A549 (cell line): ENCODE measurements at places on chromosomes 1 and 21. TPM values are rescaled to one million over a fixed set of nuclear protein-coding genes. Genes with fewer than 3 reads are reported as not detected.

Gene LIPI
- polyA plus RNA-seq = not detected in 3 replicates

Gene SPRR3
- polyA plus RNA-seq = not detected in 3 replicates

Gene MTF2
- polyA plus RNA-seq = 12.8 to 14.3 TPM (median 13.1 TPM) in 3 replicates

Gene LYPD8
- 0.12 to 0.31 TPM (median 0.30 TPM) in 3 replicates for polyA plus RNA-seq

Gene TSPAN1
- 1.8 to 3.1 TPM (median 2.1 TPM) in 3 replicates for polyA plus RNA-seq

Gene PEA15
- polyA plus RNA-seq = 136 to 157 TPM (median 150 TPM) in 3 replicates

Gene TNFRSF4
- polyA plus RNA-seq = not detected in 3 replicates

Gene DENND2C
- polyA plus RNA-seq = 0.16 to 0.20 TPM (median 0.18 TPM) in 3 replicates

DNA sequence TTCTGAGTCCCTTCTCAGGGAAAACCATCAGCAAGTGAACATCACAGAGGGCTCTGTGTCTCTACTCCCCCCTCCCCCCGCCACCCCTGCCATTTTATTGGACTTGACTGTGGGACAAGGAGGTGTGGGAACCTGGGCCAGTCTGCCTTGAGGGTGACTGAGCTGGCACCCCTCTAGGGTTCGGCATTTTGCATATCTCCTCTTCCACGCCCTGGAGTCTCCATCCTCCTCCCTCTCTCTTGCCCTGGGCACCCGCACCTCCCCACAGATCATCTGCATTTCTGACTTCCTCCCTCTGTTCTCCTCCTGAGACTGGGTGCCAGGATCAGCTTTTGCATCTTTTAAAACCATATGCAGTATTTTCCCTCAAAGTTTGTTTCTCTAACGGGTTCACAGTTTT, 107.1 kb upstream of the ERRFI1 start:
- DNase-seq = no peak

DNA sequence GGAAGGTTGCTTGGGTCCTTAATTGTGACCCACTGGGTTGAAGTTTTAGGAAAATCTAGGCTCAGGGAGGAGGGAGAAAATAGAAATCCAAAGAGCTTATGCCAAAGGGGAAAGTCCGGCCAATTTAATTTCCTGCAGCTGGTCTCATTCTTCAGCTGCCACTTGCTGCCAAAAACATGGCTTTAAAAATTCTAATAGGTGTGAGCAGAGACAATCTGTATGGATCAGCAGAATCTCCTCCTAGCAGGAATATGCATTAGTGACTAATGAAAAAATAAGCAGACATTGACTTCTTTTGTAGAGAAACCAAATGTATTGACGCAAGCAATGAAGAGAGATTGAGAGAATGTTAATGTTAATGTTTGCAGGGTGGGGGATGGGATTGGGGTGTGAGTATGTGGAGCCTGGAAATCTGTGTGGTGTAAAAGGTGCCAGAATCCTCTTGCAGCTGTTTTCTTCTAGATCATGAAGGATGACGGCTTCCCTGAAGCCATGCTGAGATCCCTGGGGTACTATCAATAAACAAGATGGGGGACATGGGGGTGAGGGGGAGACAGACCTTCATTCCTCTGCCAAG, 35.3 kb downstream of the VWA5B1 start:
- DNase-seq = no peak

DNA sequence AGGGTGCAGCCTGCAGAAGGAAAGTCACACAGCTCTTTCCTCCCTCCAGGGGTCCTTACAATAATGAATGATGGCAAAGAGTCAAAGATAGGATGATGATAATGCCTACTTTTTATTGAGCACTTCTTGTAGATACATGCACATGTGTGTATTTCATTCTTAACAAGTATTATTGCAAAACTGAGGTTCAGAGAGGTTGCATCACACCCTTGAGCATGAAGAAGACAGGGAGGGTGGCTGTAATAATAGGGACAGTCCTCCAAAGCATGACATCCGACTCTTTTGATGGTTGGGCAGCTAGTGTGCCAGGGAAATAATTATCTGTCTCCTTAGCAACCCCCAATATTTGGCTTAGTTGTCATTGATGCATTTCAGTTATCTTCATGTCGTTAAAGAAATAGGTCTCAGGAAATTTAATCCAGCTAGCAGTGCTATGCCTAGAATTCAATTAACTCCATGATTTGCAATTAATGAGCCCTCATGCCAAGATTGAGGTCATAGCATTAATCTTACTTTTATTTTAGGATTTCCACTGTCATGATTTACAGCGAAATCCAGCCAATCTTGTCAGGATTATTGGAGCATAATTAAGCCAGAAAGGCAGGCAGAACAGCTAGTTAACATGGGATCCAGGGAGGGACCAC, 35.0 kb downstream of the DNAJC6 start:
- DNase-seq = no peak

GRCh38 chr21:29130270-29130969, at the start of gene MAP3K7CL:
TSS of gene MAP3K7CL (plus strand) at chr21:29130644. CDS start at chr21:29133345, 2,701 bp downstream.
- no peak for DNase-seq

GRCh38 chr21:41059871-41060270, 108.1 kb upstream of the BACE2 start:
- DNase-seq = no peak

GRCh38 chr21:15804247-15805005, 74.6 kb downstream of the USP25 start:
- no peak for DNase-seq

- no peak for DNase-seq
These were observed 85.9 kb downstream of the ADSS2 start for GRCh38 chr1:244365809-244366208.

DNA sequence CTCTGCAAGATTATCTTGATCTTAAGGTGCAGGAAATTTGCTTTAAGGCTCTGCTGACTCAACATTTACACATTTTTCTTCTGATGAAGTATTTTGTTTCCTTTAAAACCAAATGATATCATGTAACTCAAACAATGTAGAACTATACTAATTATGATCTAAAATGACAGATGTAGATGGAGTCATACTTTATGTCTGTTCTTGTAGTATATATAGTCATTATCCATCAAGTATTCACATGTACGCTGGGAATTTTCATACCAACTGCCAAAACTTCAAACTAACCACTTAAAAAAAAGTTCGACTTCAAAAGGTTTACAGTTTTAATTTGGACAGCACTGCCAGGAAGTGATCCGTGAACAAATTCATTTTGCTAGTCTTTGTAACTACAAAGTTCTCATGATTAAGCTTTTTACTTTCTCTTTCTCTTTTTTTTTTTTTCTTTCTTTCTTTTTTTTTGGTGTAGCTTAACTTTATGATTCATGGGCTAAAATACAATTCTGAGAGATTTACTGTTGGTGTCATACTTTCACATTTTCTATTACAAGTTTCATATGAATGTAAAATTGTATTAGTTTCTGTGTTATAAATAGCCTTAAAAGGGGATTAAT, 509.0 kb upstream of the CXADR start:
- no peak for DNase-seq

DNA sequence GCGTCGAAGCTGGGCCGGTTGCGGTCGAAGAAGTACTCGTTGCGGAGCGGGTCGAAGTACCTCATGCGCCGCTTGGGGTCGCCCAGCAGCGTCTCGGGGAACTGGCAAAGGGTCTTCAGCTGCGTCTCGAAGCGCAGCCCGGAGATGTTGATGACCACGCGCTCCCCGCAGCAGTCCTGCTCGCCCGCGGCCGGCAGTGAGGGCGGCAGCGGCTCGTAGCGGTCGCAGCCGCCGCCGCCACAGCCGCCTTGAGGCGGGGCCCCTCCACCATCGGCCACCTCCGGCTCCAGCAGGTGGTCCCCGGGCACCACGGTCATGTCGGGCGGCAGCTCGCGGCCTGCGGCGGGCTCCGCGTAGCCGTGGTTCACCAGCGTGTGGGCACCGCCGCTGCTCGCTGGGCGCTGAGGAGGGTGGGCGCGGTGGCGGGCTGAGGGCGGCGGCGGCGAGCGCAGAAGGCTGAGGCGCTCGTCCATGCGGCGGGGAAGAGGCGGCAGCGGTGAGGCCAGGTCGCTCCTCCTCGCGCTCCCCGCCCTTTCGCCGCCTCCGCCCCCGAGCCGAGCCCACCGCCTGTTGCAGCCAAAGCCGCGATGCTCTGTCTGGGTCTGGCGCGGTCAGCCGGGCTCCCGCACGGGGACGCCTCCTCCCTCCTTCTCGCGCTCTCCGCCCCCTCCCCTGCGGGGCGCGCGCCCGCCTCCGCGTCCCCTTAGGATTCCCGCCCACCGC, at the start of gene KCNA3:
TSS of gene KCNA3 (minus strand) at position 604 of the 723 bp plus-strand sequence. CDS start at position 473, 131 bp downstream.
- DNase-seq = no peak

- DNase-seq = peak; percentile 92
These were observed 4.5 kb upstream of the MEF2D start for GRCh38 chr1:156504821-156505678.

- no peak for DNase-seq
These were observed 97.6 kb downstream of the TOMM20 start for GRCh38 chr1:235030919-235031596.

- DNase-seq = no peak
These were observed 52.0 kb upstream of the SMYD2 start for GRCh38 chr1:214228976-214229375.

DNA sequence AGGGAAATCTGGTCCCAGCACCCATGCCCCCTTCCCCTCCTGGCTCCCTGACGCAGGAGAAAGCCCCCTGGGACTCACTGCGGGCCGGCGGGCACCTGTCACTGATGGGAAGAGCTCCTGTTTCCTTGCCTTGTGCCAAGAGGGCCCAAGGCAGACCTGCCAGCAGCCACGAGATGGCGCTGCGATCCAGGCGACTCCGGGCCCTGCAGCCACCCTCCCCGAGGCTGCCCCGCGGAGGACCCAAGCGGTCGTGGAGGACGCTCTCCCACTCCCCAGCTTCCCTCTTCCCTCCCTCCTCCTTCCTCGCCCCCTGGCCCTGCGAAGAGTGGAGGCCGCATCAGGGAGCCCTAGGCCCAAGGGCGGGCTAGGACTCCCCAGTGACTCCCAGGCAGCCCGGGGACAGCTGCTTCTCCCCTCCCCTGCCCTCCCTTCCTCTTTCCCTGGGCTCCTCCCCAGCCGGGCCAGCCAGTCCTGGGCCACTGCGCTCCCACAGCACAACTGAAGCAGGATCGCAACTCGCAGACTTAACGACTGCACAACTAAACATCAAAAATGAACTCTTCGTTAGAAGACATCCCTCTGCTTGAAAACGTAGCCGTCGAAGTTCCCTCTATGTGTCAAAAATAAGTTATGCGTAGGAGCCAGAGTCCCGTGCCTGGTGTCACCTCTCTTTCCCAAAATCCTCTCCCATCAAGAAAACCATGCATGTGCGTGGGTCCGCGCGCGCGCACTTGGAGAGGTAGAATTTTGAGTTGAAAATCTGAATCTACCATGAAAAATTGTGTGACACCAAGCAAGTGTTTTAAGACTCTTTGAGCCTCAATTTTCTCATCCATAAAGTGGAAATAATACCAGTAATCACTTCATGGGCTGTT, 34.2 kb downstream of the BATF3 start:
- DNase-seq = peak; percentile 87
